ENCODE measurements at places on chromosomes 11 and 22. TPM values are rescaled to one million over a fixed set of nuclear protein-coding genes. Genes with fewer than 3 reads are reported as not detected.

The UPK3A gene
- total RNA-seq, result not detected

The SLC22A8 gene
- total RNA-seq, result not detected

The MRPL23 gene
- total RNA-seq, result 142 TPM

The SOX10 gene
- not detected for total RNA-seq

Data from subcutaneous adipose tissue (tissue), 4 donors.